ENCODE measurements at places on chromosomes 1 and 21.

- DNase-seq, result no peak
Observed at GRCh38 chr21:24224422-24224821, 1382.9 kb downstream of the MRPL39 start.

GRCh38 chr1:162530307-162530987 lies 31.1 kb upstream of the UAP1 start:
- no peak for DNase-seq

DNA sequence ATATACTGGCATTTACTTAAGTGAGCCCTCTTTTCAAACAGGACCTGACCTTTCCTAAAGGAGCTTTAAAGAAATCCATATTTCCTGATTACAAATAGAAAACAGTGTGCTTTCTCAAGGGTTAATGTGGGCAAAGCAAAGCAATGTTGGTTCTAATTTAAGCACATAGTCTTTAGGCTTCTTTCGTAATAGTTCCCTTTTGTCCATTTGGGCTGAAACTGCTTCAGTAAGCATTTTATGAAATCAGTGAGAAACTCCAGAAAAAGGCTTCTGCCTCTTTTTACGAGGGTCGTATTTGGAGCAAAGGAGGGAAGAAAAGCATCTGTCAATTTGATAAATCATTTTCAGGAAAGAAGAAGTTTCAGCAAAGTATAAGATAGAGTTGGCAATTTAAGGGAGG lies 331.2 kb downstream of the KIF26B start:
- no peak for DNase-seq

DNA sequence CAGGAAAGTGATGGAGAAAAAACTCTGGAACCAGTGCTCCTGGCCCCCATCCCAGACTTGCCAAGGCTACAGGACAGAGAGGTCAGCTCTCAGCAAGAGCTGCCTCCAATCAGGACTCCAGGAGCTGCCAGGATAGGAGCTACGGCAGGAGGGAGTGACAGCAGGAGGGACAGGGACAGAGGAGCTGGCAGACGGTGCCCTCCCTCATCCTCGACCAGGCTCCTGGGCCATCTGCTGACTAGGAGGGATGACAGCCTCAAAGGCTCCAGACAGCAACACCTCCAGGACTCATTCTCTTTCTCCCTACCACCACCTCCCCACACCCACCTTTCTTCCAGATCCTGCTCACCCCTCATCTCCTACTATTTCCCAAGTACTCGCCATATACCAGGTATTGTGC lies 22.7 kb downstream of the DLGAP3 start:
- no peak for DNase-seq

DNA sequence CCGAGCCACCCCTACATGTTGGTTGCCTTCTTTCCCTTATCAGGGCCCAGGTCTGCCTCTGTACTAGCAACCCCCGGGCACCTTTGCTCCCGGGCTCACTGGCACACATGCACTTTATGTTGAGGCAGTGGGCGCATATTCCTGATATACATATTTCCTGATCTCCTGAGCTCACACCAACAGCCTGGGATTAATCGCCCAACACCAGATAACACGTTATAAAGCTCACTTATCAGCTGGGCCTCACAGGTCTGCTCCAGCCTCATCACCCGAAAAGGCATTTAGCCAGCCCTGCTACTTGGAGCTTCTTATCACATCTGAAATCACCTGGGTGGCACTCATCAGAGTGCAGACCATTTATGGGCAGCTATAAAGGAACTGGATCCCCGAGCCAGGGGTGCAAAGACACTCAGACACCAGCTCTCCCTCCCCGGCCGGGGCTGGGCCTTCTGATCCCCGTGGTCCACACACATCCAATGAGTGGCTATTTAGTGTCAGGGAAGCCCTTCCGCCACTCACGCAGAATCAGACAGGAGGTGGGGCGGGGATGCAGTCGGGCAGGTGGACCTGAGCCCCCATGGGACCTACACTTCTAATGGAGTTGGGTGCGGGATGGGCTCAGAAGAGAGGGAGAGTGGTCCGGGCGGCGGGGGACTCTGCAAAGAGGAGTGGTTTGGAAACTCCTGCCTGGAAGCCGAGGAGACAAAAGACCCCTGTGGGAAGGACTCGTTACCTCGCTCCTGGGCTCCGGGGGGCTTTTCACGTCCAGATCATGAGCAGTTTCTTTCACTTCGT lies 21.6 kb downstream of the RIPK4 start:
- no peak for DNase-seq

DNA sequence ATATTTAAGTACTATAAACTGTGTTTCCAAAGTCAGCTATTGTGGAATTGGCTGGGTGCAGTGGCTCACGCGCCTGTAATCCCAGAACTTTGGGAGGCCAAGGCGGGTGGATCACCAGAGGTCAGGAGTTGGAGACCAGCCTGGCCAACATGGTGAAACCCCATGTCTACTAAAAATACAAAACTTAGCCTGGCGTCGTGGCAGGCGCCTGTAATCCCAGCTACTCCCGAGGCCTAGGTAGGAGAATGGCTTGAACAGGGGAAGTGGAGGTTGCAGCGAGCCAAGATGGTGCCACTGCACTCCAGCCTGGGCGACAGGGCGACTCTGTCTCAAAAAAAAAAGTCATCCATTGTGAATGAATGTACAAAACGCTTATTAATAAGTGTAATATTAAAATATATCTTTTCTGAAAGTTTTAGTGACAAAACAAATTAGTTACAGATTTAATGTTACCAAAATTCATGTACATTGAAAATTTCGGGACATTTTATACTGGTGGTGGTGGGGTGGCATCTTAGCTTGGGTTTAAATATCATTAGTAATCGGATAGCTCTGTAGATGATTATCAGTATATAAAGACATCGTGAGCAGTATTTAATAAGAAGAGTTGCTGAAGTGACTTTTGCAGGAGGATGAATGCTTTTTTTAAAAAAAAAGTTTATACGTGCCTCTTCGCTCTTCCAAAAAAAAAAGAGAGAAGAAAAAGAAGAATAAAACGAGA lies 503 bp upstream of the SRSF11 start:
- DNase-seq, result no peak

DNA sequence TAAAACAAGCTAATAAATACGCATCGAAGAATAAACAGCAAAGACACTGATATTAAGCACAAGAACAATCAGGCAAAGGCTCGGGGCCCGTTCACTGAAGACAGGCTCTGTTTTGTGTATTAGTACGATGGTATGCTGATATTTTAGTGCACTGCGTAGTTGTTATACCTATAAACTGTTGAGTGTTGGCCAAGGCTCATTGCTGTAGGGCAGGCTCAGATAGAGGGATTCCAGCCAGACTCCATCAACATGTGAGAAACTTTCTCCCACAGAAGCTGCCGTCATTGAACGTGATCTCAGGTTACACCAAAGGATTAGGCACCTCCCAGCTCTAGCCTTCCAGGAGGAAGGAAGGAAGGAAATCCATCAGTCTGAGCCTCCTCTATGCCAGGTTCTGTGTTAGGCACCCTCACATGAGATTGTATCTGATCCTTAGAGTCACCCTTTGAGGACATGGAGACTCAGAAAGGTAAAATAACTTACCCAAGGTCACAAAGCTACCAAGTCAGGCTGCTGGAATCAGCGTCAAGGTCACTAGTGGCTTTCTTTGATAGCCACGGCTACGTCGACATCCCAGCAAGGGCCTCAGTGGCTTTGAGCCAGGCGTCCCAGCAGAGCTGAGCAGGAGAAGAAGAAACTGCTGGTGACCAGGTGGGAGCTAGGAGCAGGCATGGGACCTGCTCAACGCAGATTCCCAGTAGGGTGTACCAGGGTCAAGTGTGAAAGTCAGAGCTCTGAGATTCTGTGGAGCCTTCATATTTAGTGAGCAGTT lies 14.8 kb downstream of the BCAR3 start:
- no peak for DNase-seq

Measured in chondrocyte (in vitro differentiated cells).